ENCODE measurements at places on chromosomes 12 and 14.

DNA sequence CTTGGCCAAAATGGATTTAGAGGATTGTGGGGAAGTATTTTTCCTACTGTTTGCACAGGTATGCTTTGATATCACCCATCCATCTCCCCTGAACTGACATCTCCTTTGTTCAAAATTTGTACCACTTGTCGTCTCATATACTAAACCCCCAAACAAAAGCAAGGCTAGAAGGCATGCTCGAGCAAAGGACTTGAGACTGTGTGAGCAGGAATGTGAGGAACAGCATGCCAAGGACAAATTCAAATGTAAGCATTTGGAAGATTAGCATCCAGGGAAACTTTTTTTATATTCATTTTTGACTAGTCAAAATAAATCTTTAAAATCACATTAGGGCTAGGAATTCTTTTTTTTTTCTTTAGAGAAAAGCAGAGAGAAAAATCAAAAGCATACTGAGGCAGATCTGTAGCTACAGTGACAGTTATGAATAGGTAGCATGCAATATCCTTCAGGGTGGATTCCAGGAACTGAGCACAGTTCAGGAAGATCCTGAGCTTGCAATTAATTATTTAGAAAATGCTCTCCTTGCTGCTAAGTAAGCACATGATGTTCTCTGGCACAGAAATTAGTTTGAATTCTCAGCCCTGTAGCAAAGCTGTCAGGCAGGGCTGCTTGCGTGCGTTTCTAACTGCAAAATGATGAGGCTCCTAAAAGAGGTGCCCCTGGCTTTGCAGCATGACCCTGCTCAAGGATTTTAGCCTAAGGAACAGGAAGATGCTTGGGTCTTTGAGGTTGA is 327.7 kb downstream of the LRIG3 start:
- DNase-seq: no peak

DNA sequence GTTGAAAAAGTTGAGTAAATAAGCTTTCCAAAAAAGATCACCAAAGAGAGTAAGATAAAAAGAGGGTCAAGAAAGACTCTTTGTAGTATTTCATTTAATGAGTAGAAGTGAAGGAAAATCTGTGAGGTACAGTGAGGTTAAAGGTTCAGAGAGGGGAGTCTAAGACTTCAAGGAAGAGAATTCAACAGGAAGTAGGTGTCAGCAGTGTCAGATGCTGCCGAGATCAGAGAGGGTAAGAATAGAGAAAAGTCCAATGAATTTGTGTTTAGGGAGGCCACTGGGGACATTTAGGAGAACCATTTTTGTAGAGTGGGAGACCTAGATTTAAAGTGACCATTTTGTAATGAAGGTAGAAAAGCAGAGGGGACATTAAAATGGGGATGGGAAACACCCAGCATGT is 71.6 kb upstream of the KRAS start:
- DNase-seq: no peak

- DNase-seq: peak; percentile 64
Measured at GRCh38 chr14:59055439-59056045, 132.9 kb upstream of the DAAM1 start.

DNA sequence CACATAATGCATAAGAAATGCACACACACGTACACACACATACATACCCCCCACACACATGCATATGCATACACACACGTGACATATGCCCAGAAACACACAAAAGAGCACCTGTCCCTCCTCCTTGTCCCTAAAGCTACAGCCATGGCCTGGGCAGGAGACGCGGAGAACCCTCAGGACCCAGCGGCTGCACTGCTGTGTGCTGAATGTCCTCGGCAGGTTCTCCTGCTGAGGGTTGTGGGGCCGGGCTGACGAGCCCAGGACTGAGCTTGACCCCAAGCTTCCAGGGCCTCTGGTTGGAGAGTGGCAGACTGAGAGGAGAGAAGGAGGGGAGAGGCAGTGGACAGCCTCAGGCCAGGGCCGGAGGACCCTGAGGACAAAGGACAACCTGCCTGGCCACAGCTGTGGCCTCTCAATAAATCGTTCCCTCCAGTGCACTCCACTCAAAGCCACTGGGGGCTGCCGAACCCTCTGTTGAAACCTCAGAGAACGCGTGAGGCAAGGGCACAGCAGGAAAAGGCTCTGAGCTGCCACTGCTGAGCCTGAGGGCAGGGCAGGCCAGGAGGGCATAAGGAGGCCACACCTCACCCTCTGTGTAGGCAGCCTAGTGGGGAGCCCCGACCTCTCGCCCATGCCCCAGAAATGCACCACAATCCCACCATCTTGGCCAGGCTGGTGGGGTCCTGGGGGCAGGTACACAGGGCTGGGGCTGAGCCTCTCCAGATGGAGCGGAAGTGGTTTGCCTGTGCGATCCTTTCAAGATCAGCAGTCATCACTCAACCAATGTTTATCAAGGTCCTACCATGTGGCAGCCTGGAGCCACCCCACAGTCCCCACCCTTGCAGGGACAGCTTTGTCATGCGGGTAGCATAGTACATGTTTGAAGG is 3.1 kb downstream of the CACNA2D4 start:
- DNase-seq: no peak

DNA sequence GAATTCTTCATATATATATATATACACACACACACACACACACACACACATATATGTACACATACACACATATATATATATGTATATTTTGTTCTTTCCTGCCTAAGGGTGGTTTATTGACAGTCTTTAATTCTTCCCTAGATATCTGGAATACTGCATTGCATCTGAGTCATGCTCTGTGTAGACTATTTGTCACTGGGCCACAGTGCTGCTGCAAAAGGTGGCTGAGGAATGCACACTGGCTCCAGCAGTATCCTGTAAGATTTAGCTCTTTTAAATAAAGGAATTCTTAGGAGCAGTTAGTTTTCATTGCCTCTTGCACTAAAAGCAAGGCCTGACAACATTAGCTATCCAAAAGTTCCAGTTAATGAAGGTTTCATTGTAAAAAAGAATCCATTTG is 200.9 kb downstream of the APAF1 start:
- DNase-seq: peak; percentile 48

GRCh38 chr12:109770104-109770860 is 56.7 kb downstream of the FAM222A start:
- DNase-seq: no peak

- peak; percentile 20 for DNase-seq
Measured at GRCh38 chr14:70822530-70823185, 13.3 kb upstream of the MAP3K9 start.

GRCh38 chr14:77585385-77585784 is 31.1 kb downstream of the SPTLC2 start:
- no peak for DNase-seq
